ENCODE measurements at places on chromosomes 16 and 17.
A peak's percentile ranks its signal among the peaks of the same experiment; 100 is the strongest.

DNA sequence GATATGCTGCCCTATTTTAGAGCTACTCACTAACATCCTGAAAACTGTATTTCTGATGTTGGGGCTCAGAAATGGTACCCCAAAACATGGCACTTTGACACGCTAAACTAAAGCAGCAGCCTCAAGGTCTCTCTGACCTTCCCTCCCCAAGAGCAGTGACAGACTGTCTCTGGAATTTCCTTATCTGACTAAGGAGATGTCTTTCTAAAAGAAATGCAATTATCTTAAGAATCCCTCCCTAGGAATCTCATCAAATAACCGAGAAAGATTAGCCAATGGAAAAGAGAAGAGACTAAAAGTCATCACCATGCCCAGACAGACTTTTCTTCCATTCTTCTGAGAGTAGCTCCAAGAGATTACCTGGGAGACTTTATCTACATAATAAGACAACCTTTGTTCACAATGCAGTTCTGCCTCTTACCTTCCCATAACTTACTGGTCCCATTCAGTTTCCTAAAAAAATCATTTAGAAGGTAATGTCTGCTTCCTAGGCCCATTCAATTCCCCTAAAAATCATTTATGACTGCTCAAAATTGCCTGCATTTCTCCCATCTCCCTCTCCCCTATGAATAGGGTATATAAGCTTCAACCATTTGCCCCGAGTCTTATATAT lies 123.9 kb downstream of the CPPED1 start:
- DNase-seq: no peak

DNA sequence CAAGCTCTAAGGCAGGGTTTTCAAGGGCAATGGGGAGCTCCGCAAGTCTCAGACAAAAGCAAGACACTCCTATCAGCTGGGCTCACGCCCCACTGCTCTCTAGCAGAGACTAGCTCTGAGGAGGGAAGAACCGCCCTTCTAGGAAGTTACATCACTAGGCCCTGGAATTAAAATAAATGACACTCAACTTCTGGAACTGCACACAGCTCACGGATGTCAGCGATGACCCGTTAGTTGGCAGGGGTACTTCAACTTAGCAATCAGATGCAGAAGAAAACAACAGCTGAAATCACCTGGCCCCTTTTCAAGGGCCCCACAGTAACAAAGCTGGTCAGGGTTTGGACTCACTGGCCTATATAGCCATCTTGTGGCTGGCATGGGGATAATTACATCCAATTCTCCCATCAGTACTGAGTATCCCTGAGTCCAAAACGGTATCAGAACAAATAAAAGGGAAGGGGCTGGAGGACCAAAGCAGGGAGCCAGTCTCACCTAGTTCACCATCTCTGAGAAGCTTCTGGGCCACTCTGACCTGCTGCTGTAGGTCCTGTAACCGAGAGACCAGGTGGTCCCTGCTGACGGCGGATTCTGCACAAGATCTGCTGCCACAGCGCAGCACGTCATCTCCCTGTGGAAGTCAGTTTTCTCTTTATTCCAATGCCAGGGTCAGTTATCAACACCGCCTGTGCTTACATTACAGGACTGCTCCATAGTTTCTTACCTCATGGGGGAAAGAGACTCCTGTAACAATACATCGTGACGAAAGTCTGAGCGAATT lies 22.2 kb downstream of the SERPINF1 start:
- DNase-seq: peak; percentile 65

DNA sequence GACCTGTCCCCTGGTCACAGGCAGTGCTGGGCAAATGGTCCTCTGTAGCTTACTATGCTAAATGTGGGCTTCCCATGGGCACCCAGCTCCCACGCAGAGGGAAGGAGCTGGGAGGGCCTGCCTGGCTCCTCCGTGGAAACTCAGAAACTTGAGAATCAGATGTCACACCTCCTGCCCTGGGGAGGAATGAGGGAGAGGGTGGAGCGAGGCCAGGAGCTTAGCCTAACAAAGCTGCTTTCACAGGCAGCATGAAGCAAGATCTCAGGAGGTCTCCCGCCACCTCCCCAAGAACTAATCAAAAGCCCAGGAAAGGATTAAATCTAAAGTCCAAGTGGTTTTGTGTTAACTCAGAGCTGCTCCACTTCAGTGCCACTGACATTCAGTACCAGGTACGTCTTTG lies 33.6 kb upstream of the XYLT2 start:
- no peak for DNase-seq

DNA sequence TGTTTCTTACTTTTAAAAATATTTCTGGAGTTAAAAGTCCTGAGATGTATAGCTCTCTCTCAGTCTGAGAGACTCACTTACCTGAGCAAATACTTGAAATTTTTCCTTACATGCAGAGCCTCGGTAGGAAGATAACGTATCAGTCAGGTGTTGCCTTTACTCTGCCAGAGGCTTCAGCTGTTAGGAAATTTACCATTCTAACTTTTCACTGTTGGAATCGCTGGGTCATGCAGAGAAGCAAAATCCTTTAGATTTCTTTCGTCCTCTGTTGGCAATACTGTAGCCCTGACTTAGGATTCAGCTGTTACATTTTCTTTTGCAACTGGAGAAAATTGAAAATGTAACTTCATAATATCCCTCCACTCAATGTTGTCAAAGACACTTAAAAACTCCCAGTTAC lies 20.0 kb upstream of the KCNJ16 start:
- DNase-seq: no peak

Measured in MV-4-11 (cell line).